ENCODE measurements at places on chromosomes 4 and X.

GRCh38 chr4:23930750-23931488 is 41.1 kb upstream of the PPARGC1A start:
- DNase-seq: no peak

GRCh38 chrX:14015294-14015693 is 14.4 kb downstream of the GEMIN8 start:
- no peak for DNase-seq

DNA sequence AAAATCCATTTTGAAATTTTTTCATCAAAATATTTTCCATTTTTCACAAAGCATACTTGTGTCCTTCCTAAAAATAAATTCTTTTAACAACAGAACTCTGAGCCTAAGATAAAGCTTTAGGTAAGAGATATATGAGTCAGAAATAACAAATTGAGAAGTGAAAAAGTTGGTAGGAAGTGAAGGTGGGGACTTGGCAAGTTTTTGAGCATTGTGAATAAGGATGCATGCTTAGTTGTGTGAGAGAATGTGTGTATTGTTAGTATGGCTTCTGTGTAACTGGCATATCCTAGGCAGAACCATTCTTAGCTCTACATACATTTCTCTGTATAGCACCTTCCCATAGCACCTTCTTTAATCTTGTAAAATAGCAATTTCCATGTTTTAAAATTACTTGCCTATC is 6.8 kb downstream of the ASB5 start:
- no peak for DNase-seq

DNA sequence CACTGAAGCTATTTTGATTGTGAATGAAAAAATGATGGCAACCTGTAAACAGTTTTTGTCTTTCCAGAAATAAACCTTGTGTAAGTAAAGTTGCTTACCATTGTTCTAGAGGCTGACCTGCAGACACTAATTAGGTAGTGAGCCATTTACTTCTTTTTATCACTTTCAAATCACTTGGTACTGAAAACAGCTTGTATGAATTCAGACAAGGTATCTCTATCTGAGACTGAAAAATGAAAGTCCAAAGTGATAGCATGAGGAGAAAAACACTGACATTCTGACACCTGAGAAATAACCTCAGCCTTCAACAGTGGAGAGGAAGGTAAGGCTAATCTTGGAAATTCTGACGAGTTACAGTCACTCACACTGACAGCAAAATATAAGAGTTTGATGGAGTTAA is 238.8 kb downstream of the GPC3 start:
- no peak for DNase-seq

- no peak for DNase-seq
Observed at GRCh38 chr4:133131829-133132460, 17.1 kb upstream of the PCDH10 start.

- no peak for DNase-seq
Observed at GRCh38 chrX:123563167-123563566, 169.7 kb downstream of the THOC2 start.

DNA sequence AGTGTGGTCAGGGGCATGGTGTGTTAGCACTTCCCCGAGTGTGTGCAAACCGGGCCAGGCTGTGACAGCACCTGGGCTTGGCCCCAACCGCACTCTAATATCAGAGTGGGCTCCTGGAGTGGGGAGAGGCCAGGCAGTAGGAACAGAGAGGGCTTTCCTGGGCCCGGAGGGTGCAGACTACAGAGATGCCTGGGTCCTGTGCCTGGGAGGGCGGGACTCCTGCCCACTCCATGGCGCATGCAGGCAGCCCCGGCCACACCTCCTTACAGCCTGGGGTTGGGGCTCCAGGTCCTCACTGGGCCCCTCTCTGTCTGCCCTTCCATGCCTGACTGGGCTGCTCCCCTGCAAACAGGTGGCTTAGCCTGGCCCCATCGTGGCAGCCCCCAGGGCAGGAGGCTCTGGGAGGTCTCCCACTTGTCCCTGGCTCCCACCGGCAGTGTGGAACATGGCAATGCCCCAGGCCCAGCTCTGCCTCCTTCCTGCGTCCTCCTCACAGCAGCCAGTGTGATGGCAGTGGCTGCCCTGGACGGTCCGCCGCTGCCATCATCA is 60.4 kb downstream of the AGA start:
- DNase-seq: no peak

GRCh38 chr4:13174001-13174400 is 310.1 kb downstream of the RAB28 start:
- DNase-seq: no peak

DNA sequence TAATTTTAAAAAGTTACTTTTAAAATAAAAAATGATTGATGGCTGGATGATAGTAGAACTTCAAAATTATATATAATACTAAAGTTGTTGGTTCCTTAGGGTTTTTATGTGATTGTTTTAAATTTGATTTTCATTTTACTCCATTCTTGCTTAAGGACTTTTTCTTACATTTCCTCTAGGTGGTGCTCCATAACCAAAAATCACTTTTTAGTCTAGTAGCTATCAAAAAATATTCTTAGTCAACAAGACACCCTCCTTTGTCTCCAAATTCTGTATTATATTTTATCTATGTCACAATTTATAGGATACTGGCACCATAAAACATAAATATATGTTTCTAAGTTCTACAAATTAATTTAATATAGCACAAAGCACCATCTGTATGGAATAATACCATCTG is 67.2 kb upstream of the BRWD3 start:
- peak; percentile 44 for DNase-seq

DNA sequence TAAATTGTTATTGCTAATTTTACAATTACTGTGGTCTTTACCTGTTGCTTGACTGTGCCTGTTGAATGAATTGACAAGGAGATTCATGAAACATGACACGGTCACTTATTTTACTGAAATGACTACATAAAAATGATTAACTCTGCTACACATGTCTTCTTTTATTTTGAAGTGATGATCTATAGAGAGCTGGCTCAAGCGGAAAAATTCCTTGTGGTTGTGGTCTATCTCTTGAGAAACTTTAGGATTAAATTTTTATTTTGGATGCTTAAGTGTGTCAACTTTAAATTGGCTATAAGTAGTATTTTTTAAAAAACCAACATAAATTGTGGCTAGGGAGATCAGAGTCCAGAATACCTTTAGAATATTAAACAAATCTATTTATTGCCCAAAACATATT is 131.8 kb upstream of the PITX2 start:
- DNase-seq: no peak

DNA sequence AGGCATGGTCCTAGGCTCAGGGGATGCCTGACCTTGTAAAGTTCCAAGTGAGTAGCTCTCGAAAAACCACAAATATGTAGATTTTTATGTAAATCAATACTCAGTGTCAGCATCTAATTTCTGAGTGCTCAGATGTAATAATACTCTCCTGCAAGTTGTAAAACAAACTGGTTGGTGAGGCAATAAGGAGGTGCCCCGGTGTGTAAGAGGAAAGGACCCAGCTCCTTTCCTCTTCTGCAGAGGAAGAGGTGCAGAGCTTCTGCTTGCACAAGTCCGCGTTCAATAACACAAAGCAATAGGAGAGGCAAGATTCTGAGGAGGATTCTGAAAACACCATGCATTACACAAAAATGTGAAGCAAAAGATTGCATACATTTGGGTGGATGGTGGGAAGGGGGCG is 43.6 kb upstream of the ENPP6 start:
- DNase-seq: no peak

- no peak for DNase-seq
Observed at GRCh38 chr4:69934150-69934549, 3.3 kb downstream of the CSN1S1 start.

- no peak for DNase-seq
Observed at GRCh38 chr4:22703912-22704311, 11.2 kb downstream of the GBA3 start.

GRCh38 chrX:154809939-154810665 is 4.8 kb upstream of the MPP1 start:
- peak; percentile 17 for DNase-seq

GRCh38 chrX:102745857-102746584 is 25.5 kb downstream of the GPRASP3 start:
- DNase-seq: no peak

DNA sequence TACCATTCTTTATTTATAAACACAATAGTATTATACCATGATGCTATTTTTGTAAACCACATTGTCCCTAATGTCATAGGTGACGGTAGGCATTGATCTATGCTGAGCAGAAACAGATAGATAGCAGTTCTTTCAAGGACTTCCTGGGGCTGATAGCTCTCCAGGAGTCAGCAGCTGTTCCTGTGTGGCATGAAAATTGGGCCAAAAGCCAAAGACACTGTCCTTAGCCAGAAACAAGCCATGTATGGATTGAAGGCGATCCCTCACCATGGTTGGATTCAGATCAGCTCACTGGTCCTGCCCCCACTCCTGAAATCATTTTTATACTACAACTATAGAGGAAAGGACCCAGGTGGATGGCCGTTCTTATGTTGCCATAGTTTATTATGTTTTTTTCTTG is 53.6 kb downstream of the DDX60 start:
- no peak for DNase-seq

- DNase-seq: no peak
Observed at GRCh38 chr4:56375458-56375857, 11.8 kb downstream of the AASDH start.

Data from IMR-90 (cell line).